ENCODE measurements at places on chromosomes 2 and 18.

DNA sequence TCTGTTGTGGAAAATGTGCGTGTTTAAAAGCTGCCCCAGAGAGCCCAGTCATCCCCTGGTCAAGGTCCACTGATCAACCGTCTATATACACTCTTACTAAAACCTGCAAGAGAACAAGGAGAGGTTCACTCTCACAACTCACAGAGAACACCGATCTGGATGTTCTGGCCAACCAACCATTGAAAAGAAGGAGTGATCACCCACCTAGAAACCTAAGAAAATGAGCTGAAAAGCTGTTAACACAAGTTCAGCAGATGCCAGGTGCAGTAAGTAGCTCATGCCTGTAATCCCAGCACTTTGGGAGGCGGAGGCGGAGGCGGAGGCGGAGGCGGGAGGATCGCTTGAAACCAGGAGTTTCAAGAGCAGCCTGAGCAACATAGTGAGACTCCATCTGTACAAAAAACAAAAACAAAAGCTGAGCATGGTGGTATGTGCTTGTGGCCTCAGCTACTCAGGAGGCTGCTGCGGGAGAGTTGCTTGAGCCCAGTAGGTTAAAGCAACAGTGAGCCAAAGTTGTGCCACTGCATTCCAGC is 14.5 kb downstream of the ATG16L1 start:
- no peak for DNase-seq

- DNase-seq = no peak
Measured at GRCh38 chr2:120132190-120132589, 91.0 kb downstream of the TMEM185B start.

DNA sequence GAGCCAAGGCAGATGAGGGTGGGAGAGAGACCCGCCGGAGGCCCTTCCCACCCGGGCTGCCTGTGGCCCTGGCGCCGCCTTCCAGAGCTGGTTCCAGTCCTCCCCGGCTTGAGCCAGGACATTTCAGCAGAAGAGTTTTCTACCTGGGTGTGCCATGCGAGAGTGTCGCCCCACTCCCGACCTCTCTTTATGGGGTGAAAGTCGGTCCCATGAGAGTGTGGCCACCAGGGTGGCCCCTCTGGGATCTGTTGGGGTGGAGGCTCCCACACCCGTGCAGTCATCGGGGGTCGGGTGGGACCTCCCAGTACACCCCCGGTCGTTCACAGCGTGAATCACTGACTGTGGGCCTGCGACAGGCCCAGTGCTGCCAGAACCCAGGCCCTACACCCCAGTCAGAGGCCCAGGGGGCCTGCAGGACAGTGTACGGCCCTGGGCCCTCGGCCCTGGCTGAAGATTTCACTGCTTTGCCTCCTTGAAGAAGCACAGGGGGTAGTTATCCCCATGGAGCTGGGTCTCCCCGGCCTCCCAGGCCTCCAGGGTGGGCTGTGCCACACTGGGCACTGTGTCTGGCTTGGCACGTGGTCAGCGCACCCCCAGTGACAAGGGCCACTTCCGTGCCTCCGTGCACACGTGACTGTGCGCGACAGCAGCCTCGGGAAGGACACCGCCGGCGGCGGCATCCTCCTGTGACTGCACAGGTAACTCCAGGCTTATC is 5.9 kb downstream of the NFATC1 start:
- DNase-seq = no peak

DNA sequence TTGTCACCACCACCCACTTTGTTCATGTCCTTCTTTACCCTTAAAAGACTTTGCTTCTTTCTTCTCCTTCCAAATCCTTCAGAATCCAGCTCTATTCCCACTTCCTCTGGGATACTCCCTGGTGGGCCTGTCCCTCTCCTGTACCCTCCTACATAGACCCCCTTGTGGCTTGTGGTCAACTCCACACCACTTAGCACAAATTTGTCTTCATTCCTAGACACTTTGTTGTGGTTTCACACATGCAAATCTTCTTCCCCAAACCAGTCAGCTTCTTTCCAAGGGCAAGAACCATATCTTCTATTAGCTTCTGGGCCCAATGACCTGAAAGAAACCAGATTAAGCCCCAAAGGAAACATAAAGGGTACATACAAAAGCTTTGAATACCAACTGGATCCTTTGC is 342.4 kb downstream of the TNS1 start:
- no peak for DNase-seq

DNA sequence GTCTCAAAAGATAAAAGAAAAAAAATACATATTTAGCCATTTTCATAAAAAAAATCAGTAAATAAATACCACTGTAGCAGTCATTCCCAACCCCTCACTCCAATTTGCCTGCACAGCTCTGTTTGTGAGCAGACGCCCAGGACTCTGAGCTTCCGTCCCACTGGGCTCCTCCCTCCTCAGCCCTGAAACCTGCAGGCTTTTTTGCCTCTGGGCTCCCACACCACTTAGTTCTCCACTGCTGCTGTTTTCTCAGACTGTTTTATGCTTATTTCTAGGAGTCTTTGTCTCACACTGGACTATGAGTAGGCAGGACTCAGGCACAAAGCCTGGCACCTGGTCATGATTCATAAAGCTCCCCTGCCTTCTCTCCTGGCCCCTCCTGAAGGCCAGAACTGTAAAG is 6.1 kb upstream of the CXCR1 start:
- DNase-seq = no peak

- no peak for DNase-seq
Measured at GRCh38 chr18:40431071-40431985, 1523.7 kb upstream of the PIK3C3 start.

GRCh38 chr2:19361325-19361990 is 3.0 kb upstream of the OSR1 start:
- DNase-seq = no peak

GRCh38 chr2:218733171-218734021 is 22.8 kb downstream of the TTLL4 start:
- no peak for DNase-seq

- no peak for DNase-seq
Measured at GRCh38 chr2:58497168-58497567, 256.0 kb upstream of the FANCL start.

GRCh38 chr2:14735696-14736095 is 103.2 kb downstream of the LRATD1 start:
- no peak for DNase-seq

DNA sequence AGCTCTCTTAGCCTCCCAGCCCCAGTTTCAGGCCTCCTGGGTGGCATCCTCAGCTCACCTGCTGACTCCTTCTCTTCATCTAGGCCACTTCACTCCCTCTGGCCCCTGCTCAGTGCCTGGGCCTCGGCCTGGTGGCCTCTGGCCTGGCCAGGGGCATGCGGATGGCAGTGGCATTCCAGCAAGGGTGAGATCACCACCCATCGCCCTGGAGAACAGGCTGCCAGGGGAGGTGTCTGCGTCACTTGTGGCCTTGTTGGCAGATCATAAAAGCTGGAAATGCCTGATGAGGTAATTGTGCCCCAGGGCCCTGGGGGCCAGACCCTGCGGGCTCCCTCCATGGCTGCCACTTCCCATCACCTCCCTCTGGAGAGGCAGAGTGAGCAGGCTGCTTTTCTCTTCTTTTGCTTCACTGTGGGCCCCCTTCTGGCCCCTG is 72.5 kb upstream of the SMAD2 start:
- DNase-seq = no peak

DNA sequence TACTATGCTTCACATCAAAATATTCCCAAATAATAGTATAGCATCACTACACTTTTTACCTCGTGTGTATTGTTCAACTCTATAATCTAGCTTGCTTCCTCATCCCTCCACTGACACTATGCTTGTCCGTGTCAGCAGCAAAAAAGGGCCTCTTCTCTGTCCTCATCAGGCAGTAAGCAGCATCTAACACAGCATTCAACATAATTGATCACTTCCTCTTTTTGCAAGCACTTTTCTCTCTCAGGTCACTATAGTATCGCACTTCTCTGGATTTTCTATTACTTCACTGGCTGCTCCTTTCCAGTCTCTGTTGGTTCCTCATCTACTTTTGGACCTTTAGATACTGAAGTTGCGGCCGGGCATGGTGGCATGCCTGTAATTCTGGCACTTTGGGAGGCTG is 64.9 kb upstream of the ZSWIM2 start:
- DNase-seq = no peak

- no peak for DNase-seq
Measured at GRCh38 chr2:185128346-185128745, 530.0 kb downstream of the ZNF804A start.

DNA sequence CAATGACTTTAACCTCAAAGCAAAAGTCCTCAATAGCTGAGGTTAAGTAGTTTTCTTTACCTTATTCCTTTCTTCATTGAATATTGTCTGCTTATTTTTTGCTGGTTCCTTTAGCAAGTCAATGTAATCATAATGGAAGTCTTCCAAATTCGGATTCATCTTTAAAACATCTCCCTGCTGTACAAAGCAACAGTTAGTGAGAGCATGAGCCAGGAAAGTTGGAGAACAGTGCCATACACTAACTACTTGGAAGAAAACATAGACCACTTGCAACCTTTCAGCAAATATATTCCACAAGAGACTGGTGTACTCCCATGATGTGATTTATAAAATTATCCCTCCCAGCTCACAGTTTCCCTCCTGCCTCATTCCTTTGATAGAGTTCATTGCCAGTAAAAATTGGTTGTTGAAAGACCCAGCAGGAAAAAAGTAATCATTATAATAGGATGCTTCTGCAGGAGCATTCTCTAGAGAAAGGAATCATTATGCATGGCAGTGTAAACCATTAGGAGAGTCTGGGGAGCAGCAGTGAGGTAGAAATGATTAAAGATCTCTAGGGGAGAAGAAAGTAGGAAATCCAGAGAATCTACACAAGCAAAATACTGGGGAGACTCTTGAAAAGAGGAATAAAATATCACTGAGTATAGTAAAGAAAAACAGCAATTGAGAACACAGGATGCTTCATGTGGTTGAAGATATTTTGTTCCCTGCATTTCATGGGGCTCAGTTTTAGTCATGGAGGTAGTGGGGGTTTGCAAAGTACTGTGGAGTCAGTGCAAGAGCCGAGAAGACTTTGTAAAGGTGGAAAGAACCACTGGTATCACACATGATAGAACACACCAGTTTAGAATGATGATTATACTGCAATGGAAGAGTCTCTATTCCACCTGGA is 38.6 kb upstream of the TTN start:
- no peak for DNase-seq

GRCh38 chr2:88450925-88451810 is 1.3 kb downstream of the FOXI3 start:
- DNase-seq = no peak

DNA sequence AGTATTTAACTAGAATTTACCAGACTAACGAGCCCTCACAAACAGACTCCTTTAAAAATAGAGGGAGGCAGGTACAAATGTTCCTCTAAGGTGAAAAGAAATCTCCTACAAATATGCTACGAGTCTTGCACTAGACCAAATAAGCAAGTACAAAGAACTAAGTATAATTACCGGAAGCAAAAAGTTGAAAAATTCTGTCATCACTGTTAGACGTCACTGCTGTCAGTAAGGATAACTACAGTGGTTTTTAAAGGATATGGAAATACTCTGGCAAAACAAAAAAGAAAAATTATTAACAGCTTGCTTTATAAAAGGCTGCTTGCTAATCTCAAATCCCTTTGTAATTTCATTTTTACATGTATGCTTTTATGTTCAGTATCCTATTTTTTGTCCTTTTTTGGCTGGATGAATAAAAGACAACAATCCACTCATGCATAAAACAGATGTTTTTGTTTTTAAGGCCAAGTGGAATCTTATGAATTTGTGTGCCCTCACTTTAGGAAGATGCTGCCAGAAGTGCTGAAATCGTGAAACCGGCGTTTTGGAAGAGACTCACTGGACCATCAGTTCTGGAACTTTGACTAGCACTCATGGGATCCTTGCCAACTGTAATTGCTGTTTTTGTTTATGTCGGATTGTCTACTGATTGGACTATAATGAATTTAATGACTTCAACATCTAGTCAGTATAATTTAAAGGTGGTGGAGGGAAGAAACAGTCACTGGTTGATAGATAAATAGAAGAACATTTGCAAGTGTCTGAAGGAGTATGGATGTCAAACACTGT is 6.7 kb downstream of the ZNF521 start:
- DNase-seq = no peak

DNA sequence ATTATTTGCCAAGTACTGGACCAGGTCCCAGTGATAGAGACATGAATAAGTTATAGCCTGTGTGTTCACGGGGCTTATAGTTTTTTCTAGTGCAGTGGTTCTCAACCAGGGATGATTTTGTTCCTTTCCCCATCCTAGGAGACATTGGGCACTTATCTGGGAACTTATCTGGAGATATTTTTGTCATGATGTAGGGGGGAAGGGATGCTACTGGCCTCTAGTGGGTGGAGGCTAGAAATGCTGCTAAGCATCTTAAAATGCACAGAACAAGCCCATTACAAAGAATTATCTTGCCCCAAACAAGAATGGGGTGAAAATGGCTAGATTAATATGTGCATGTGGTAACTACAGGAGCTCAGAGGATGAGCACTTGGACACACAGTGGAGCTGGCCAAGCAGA is 75.2 kb downstream of the KLHL29 start:
- DNase-seq = no peak

DNA sequence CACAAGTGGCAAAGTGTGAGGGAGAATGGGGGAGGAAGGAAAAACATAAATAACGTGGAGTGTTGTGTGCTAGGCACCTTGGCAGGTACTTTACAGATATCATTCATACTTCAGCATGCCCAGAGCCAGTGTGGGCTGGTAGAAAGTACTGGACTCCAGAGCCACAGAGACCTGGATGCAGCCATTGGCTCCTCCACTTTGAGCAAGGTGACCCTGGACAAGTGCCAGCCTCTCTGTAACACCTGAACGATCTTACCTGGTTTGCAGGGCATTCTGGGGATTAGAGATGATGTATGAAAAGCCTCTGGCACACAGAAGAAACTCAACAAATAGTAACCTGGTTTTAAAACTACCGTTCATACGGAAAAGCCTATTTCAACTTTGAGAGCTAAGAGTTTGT is 6.3 kb downstream of the LOXHD1 start:
- DNase-seq = no peak

- DNase-seq = no peak
Measured at GRCh38 chr2:16553226-16553625, 112.4 kb downstream of the CYRIA start.

GRCh38 chr18:58896268-58896667 is 31.6 kb downstream of the ZNF532 start:
- DNase-seq = no peak

DNA sequence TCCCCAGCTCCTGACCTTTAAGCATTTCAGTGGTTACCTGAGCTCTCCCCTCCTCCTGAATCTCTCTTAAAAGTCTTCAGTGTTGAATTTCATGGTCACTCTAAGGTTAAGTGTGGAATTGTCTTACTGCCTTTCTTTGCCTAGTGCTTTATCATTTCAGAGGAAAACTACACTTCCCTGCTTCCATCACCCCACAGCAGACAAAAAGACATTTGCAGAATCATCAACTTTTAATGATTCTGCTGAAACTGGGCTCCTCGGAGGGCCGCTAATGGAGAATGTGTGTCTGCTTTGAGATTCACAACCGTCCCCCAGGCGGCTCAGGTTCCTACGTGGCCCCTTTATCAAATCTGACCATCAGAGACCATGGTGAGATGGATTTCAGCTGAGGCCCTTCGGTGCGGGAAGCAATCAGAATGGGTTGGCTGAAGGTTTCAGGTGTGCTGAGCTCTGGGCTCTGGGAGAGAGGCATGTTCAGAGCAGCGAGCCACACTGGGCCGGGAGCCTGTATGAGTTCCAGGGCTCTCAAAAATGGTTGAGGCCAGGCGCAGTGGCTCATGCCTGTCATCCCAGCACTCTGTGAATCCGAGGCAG is 41.9 kb upstream of the TBC1D8 start:
- DNase-seq = no peak

GRCh38 chr2:27370816-27371620 is 602 bp downstream of the SNX17 start:
- no peak for DNase-seq

Measured in activated gamma-delta T cell treated with anti-CD3 and anti-CD28 coated beads, Interleukin-2, amount 50 U/mL, for 16 hours (primary cell).